Hematopoietic multipotent progenitor cell (in vitro differentiated cells): ENCODE measurements at places on chromosomes 1 and 21.
A peak's percentile ranks its signal among the peaks of the same experiment; 100 is the strongest.

- DNase-seq = no peak
Measured at GRCh38 chr1:205294934-205295333, 26.6 kb downstream of the NUAK2 start.

- DNase-seq = no peak
Measured at GRCh38 chr1:102942324-102942723, 166.0 kb downstream of the COL11A1 start.

DNA sequence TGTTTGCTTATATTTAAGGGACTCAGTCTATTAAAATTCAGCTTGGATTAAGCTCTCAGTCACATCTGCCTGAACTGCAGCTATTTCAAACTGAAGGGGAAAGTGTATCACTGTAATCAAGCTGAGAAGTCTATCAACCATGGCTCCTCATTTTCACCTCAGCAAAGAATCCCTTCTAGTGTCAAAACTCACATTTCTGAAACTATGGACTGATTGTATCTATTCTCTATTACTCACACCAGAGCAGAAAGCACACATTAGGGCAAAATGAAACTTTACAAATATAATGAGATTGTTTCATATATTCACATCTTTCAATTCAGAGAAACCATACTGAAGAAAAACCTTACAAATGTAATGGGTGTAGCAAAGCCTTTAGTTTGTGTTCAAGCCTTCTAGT is 14.6 kb upstream of the C1orf146 start:
- DNase-seq = no peak

DNA sequence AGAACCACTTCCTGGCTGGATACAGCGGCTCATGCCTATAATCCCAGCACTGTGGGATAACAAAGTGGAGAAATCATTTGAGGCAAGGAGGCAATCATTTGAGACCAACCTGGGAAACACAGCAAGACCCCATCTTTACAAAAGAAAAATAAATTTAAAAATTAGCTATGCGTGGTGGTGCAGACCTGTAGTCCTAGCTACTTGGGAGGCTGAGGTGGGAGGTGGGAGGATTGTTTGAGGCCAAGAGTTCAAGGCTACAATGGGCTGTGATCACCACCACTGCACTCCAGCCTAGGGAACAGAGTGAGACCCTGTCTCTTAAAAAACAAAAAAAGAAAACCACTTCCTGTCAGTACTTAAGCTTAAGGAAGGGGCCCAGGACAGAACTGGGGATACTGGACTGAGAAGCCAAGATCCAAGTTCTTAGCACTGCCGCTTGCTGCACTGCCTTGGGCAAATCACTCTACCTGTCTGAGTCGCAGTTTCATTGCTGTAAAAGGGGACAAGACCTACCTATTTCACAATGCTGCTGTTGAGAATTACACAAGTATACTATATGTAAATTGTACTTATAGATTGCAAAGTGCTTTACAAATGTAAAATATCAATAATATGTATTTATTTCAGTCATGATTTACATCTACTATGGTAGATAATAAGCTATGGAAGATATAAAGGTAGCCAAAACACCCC is 154.9 kb downstream of the RERE start:
- DNase-seq = no peak

- DNase-seq = peak; percentile 10
Measured at GRCh38 chr1:101178688-101179491, 57.9 kb upstream of the S1PR1 start.

GRCh38 chr1:168114845-168115244 is 21.9 kb downstream of the GPR161 start:
- DNase-seq = no peak

DNA sequence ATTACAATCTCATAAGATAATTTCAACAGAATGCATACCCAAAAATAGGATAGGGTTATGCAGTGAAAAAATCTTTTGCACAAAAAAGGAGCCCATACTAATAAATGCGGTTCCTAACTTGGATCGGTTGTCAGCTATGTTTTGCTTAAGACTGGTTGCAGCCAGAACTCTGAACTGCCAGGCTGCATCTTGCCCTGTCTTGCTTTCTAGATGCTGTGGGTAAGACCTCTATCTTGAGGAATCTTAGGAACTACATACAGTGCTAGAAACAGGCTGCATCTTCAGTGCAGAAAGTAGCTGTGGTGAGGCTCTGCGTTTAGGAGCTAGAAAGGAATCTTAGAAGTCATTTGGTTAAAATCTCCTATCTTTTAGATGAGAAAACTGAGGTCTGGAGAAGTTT is 45.6 kb upstream of the PLA2G4A start:
- no peak for DNase-seq

GRCh38 chr1:160459687-160460086 is 59.3 kb downstream of the VANGL2 start:
- no peak for DNase-seq

DNA sequence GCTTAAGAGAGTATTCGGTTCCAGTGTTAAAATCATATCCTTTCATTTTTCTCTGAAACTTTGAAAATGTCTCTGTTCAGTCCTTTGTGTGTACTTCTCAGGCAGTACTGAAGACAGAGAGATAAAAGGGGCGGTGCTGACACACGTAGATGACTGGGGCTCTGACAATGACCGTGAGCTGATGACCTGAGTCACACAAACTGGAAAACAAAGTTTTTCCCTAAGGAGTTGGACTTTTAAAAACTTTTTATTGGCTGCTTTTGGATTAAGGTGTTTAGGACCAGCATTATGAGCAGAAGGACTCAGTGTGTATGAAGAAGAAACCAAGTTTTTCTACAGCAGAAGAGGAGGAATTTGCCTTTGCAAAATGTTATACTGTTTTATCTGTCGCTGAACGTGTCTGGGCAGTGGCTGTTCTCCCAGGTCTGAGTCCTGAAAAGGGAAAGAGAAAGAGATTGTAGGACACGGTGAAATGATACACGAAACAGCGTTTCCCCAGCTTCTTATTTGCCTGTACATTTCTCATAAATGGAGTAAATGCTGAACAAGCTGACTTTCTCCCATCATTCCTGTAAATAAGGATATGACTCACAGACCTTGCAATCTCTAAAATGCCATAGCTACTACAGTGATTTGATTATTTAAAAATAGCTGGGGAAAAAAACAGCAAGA is 51.5 kb downstream of the MAP3K7CL start:
- no peak for DNase-seq

DNA sequence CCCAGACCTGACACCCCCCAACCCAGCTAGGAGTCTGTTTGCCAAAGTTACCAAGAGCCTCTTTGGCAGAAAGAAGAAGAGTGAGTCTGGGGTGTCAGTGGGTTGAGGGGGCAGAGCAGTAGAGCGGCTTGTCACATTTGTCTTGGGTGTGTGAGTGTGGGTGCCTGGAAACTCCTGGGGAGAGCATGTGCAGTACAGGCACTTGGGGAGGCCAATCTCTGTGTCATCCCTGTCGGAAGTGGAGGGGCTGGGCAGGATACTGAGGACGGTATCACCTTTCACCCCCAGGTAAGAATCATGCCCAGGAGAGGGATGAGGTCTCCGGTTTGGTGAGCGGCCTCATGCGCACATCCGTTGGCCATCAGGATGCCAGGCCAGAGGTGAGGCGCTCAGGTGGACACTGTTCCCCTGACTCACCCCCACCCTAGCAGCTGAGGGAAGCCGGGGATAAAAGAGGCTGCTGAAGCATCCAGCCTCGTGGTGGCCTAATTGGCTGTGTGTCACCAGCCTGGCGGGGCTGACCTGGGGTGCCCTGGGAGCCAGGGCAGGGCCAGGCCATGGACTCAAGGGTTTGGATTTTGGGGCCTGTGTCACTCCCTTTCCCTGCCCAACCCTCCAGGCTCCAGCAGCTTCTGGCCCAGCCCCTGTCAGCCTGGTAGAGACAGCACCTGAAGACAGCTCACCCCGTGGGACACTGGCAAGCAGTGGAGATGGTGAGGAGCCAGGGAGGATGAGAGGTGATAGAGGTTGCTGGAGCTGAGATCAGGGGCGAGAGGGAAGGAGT is 3.3 kb downstream of the PLK3 start:
- no peak for DNase-seq

DNA sequence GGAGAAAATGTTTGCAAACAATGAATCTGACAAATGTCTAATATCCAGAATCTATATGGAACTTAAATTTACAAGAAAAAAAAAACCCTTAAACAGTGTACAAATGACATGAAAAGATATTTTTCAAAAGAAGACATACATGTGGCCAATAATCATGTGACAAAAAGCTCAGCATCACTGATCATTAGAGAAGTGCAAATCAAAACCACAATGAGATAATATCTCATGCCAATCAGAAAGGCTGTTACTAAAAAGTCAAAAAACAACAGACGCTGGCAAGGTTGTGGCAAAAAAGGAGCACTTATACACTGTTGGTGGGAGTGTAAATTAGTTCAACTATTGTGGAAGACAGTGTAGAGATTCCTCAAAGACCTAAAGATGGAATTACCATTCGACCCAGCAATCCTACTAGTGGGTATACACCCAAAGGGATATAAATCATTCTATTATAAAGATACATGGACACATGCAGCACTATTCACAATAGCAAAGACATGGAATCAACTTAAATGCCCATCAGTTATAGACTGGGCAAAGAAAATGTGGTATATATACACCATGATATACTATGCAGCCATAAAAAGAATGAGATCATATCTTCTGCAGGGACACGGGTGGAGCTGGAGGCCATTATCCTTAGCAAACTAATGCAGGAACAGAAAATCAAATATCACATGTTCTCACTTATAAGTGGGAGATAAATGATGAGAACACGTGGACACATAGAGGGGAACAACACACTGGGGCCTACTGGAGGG is 123.2 kb downstream of the PTPRC start:
- DNase-seq = no peak

- DNase-seq = no peak
Measured at GRCh38 chr1:54543729-54544496, 4.1 kb upstream of the ACOT11 start.

GRCh38 chr1:220327106-220327505 is 54.9 kb upstream of the RAB3GAP2 start:
- no peak for DNase-seq

DNA sequence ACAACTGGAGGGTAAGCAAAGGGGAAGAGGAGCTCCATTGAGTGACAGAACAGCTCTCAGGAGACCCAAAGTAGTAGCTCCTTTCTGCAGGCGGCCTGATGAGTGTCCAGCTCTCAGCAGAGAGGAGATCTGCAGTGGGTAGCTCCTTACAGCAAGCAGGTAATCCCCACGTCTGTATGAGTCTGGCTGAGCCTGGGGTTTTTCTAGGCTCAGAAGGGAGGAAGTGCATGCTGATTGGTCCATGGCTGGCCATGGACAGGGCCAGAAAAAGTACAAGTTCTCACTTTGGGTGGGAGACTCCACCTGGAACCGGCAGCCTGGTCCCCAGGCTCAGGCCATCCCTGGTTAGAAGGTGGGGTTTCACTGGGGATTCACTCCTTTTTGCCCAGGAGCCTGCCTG is 50.9 kb upstream of the SCYL3 start:
- no peak for DNase-seq

GRCh38 chr1:155962599-155963211 is 15.6 kb downstream of the ARHGEF2 start:
- DNase-seq = no peak

DNA sequence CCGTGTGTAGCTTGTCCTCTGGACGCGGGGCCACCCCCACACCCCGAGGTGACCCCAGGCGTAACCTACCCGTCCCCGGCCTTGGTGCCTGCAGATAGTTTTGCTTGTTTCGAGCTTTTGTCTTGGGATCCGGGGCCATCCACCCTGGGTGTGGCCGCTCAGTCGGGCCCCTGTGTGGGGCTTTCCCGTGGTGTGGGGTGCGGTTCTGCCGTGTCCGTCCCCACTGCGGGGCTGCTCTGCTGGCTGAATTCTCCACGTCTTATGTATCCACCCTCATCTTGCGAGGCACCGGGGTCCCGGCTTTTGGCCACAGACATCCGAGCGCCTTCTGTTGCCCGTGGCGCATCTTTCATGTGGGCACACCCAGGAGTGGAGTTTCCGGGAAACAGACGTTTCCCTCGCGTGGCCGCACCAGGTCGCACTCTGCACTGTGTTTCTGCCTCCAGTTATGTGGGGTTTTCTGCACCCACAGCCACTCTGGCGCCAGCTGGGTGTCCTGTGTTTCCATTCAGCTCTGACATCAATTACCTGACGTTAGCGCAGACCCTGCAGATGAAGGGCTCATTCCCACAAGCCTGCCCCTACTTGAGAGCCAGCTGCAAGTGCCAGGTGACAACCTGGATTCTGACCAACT is 64.9 kb downstream of the PRKCZ start:
- no peak for DNase-seq

DNA sequence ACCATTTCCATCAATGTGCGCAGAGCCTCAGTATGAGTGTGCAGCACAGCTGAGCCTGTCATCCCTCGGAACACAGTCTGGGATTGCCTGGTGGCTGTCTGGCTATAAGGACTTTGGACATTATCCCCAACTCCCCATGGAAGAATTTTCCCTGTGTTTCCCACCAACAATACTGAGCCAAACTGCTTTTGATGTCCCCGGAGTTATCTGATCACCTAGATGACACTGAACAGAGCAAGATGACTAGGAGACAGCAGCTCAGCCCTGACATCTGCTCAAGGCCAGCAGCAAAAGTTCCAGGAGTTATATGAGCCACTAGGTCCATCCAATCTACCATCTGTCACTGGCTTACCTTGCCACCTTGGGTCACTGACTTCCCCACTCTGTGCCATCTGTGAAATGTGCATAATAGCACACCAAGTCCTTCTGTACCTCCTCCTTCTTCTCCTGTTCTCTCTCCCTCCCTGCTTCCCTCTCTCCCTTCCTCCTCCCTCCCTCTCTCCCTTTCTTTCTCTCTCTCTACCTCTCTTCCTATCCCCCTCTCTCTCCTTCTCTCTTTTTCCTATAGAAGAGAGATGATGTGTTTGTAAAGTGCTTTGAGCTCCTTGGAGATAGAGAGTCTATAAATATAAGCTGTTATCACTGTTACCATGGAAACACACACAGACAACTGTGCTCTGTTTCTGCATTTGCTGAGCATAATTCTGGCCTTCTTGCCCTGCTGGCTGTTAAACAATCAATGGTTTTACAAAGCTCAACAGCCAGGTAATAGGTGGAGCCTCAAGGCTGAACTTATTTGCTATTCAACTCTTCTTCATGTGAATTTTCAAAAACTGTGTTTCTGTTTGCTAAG is 19.7 kb upstream of the ATP1B1 start:
- no peak for DNase-seq

DNA sequence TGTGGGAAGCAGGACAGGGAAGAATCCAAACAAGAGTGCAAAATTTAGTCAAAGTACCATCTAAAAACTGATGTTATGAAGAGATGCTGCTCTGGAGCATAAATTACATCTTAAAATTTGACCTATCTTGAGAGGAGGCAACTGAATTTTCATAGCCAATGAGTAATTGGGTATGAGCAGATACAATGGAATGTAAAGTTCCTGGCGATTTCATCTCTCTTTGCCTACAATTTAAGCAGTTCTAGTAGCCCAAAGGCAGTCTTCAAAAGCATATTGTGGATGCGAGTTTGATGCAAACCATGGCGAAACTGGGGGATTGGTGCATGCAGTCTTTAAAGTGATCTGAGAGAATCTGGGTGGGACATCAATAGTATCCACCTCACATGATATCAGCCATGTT is 1265.9 kb downstream of the BRINP3 start:
- DNase-seq = no peak

GRCh38 chr1:101025283-101025656 is 314 bp downstream of the DPH5 start:
- no peak for DNase-seq
